ENCODE measurements at places on chromosomes 5 and 9.

DNA sequence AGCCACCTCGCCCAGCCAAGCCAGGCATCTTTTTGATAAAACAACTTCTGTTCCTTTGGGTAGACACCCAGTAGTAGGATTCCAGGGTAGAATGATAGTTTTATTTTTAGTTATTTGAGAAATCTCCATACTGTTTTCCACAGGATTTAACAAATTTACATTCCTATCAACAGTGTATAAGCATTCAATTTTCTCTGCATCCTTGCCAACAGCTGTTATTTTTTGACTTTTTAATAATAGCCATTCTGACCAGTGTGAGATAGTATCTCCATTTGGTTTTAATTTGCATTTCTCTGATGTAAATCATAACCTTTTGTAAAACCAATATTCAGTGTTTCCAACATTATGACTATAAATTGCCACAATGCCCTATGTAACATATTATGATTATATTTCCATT, 28.2 kb upstream of the CCNB1 start:
- DNase-seq = no peak

DNA sequence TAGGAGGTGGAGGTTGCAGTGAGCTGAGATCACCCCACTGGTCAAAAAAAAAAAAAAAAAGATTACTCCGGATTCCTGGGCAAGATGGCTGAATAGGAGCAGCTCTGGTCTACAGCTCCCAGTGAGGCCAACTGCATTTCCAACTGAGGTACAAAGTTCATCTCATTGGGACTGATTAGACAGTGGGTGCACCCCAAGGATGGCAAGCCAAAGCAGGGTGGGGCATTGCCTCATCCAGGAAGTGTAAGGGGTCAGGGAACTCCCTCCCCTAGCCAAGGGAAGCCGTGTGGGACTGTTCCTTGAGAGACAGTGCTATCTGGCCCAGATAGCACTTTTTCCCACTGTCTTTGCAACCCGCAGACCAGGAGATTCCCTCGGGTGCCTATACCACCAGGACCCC, 70.7 kb downstream of the CARTPT start:
- DNase-seq = no peak

DNA sequence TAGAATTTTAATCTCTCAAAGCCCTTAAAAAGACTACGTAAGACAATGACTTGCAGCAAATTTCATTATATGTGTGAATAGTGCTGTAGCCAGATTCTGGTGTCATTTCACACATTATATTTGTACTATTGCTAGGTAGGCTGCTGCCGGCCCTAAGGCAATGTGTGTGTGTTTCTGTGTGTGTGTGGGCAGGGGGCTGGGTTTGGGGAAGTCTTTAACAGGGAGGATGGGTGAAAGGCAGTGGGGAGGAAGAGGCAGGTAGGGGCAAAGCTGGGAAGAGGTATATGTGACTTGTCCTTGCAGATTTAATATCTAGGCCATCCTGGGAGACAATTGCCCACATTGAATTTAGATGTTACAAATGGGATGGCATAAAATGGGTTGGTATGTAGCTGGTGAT, 130.8 kb downstream of the MACIR start:
- DNase-seq = no peak

- no peak for DNase-seq
These were observed 1332.5 kb upstream of the CDH9 start for GRCh38 chr5:28370896-28371295.

DNA sequence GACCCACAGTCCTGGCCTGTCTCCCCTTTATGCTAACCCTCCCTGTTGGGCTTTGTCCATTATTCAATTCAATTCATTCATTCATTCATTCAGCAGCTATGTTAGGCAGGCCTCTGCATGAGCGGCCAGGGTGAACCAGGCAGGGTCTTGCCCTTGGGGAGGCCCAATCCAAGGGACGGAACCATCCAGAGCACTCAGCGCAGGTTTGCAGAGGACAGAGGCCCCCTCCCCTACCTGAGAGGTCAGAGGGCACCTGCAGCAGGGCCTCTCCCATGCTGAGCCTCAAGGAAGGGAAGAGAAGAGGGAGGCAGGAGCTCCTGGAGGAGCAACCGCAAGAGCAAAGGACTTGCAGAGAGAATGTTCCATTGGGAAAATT, 61.4 kb downstream of the C9orf50 start:
- DNase-seq = no peak

All from CD8-positive, alpha-beta T cell (primary cell).